Skeletal muscle tissue (tissue), 5 donors: ENCODE measurements at places on chromosomes 3 and 15. TPM values are rescaled to one million over a fixed set of nuclear protein-coding genes. Genes with fewer than 3 reads are reported as not detected.

C2CD4A gene
- not detected for total RNA-seq

GHSR gene
- not detected for total RNA-seq

C15orf62 gene
- not detected for total RNA-seq

RPS17 gene
- 2,242 TPM for total RNA-seq

CSPG5 gene
- total RNA-seq = 1.0 TPM

CCR5 gene
- 0.52 TPM for total RNA-seq

TRIM59 gene
- total RNA-seq = 6.3 TPM

SLC49A4 gene
- total RNA-seq = 11.5 TPM

ACAD11 gene
- total RNA-seq = 24.5 TPM

HYAL1 gene
- 2.6 TPM for total RNA-seq

LYSMD2 gene
- 9.4 TPM for total RNA-seq

ATRIP gene
- 4.7 TPM for total RNA-seq

PRTG gene
- total RNA-seq = 4.7 TPM

FBXO22 gene
- 9.9 TPM for total RNA-seq

FBLN2 gene
- 35.5 TPM for total RNA-seq

PRR20G gene
- not detected for total RNA-seq

FGF7 gene
- total RNA-seq = 7.3 TPM

PPM1L gene
- 14.1 TPM for total RNA-seq

SV2B gene
- total RNA-seq = 1.6 TPM

MNS1 gene
- 0.52 TPM for total RNA-seq

ABCC5 gene
- 17.7 TPM for total RNA-seq

EIF5A2 gene
- total RNA-seq = 1.0 TPM

SLC24A5 gene
- not detected for total RNA-seq

CA12 gene
- total RNA-seq = 1.6 TPM

PTH1R gene
- 9.4 TPM for total RNA-seq

SCAANT1 gene
- not detected for total RNA-seq

SLC6A6 gene
- 5.7 TPM for total RNA-seq

CELF6 gene
- total RNA-seq = 1.0 TPM

NME9 gene
- total RNA-seq = not detected

GOLGA8M gene
- 1.0 TPM for total RNA-seq
